ENCODE measurements at places on chromosomes 2 and 18. TPM values are rescaled to one million over a fixed set of nuclear protein-coding genes. Genes with fewer than 3 reads are reported as not detected.

GRCh38 chr2:150571121-150571520 lies 83.7 kb upstream of the RND3 start:
- DNase-seq = no peak

DNA sequence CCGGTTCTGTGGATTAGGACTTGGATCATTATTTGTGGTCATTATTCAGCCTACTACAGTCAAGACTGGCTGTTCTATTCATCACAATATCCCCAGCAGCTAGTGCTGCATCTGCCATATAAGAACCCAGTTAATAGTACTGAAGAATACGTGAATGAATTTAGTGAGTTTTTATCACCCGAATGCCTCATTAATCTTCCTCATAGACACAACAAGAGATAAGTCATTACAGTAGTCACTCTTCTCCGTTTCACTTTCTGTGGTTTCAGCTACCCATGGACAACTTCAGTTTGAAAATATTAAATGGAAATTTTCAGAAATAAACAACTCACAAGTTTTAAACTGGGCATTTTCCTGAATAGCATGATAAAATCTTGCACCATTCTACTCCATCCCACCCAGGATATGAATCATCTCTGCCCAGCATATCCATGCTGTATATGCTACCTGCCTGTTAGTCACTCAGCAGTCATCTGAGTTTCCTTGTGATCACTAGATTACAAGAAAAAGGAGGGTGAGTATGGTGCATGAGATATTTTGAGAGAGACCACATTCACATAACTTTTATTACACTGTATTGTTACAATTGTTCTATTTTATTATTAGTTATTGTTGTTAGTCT lies 363.7 kb upstream of the CHAC2 start:
- no peak for DNase-seq

DNA sequence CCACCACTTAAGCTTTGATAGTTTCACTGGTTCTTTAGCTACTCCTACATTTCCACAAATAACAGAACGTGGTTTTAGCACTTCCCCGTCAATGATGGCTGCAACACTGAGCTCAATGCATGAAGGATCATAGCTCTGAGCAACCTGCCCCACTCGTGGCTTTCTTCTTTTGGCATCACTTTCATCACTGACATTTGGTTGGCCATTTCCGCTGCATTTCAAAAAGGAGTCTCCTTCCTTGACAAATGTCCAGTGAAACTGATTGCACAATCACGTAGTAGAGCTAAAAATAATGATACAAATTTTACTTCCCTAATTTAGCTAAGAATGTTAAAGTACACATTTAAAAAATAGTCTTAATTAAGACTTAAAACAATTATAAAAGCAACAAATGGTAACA lies 205.2 kb upstream of the HDAC4 start:
- DNase-seq = no peak

GRCh38 chr2:176088048-176088936 lies 4.2 kb upstream of the HOXD13 start:
- peak; percentile 54 for DNase-seq

DNA sequence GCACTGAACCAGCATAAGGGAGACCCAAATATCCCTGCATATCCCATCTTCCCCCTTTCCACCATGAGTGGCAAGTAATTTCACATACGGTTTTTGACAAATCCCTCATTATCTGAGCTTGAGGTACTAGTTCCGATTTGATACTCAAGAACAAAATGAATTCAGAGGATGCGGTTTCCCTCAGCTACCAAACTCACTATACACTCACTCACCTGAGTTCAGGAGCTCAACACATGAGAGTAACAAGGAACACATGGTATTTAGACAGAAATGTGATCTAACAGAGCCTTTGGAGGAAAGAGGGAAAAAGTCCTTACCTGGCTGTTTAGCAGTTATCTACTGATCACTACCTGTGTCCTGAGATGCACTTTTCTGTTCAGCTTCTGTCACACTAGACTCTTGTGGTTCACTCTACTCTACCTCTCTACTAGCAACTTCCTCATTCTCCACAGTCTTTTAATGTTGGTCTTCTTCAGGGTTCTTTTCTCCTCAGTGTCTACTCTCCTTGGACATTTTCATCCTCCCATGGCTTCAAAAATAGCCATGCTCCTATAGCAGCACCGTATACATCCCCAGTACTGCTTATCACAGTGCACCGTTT lies 25.1 kb downstream of the ASXL2 start:
- DNase-seq = no peak

- no peak for DNase-seq
Observed at GRCh38 chr2:147867050-147867449, 22.2 kb downstream of the ACVR2A start.

The CHST9 gene
- total RNA-seq = not detected

The ATP6V1B1 gene
- total RNA-seq = not detected
